Fibroblast of the aortic adventitia (primary cell): ENCODE measurements at places on chromosomes 7 and 10. TPM values are rescaled to one million over a fixed set of nuclear protein-coding genes. Genes with fewer than 3 reads are reported as not detected.

The DGKI gene
- total RNA-seq = 2.0 and 4.7 TPM in 2 replicates

The VPS50 gene
- total RNA-seq = 32.3 and 50.0 TPM in 2 replicates

The NUDT13 gene
- total RNA-seq = 1.8 TPM in 2 replicates

The OLAH gene
- not detected in 2 replicates for total RNA-seq

The ZC3HAV1L gene
- 11.9 and 36.6 TPM in 2 replicates for total RNA-seq

The MRPL43 gene
- total RNA-seq = 27.8 and 38.2 TPM in 2 replicates

The TSPAN15 gene
- total RNA-seq = 0.27 and 1.2 TPM in 2 replicates

The INTS1 gene
- 44.2 and 53.1 TPM in 2 replicates for total RNA-seq

The CCDC3 gene
- 0.25 and 3.9 TPM in 2 replicates for total RNA-seq

The CYP2C8 gene
- not detected in 2 replicates for total RNA-seq

The TLL2 gene
- under 0.01 TPM in 2 replicates for total RNA-seq

The AGAP9 gene
- 4.2 and 7.0 TPM in 2 replicates for total RNA-seq

The STN1 gene
- 18.4 and 34.9 TPM in 2 replicates for total RNA-seq

The EPO gene
- total RNA-seq = not detected in 2 replicates

The FAS gene
- total RNA-seq = 55.5 and 61.9 TPM in 2 replicates

The PRPS1L1 gene
- not detected in 2 replicates for total RNA-seq
